ENCODE measurements at places on chromosomes 11 and 22. TPM values are rescaled to one million over a fixed set of nuclear protein-coding genes. Genes with fewer than 3 reads are reported as not detected.

Gene ZFTA
- total RNA-seq, result 6.9 TPM

Gene SLC25A18
- 11.3 TPM for total RNA-seq

DNA sequence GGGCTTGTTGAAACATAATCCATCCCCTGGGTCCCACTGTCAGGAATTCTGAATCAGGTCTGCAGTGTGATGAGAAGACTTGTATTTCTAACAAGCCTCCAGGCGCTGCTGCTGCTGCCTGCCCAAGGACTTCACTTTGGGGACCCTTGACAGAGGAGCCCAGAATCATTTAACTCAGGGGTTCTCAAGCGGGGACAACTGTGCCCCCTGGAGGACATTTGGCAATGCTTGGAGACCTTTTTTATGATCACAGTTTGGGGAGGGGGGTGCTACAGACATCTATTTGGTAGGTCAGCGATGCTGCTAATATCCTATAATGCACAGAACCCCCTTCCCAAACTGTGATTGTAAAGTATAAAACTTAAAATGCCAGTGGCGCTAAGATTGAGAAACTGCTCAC lies 312.8 kb downstream of the OPCML start:
- no peak overlapping the region for H3K27ac ChIP-seq
- H3K4me1 ChIP-seq, result no peaks in the 10 kb centered on the region
- no peak overlapping the region for H3K4me3 ChIP-seq
- H3K27me3 ChIP-seq, result peaks cover 3% of the 10 kb centered on the region
- H3K36me3 ChIP-seq, result no peaks in the 10 kb centered on the region
- DNase-seq, result no peak

DNA sequence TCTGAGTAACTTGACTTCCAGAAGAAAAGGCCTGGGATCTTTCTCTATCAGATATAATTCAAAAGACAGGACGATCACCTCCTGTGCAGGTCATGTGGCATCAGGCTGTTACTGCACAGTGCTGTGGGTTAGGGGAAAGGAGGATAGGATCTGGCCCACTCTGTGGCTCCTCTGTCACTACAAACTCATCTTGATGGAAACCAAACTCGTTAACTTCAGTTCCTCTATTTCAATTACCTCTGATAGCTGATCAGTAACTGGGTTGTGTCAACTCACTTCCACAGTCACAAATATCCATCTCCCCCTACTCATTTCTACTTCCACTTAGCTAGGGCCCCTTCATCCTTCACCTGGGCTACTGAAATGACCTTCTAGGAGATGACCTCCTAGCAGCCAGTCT lies 95.2 kb downstream of the RCN1 start:
- H3K4me1 ChIP-seq, result no peaks in the 10 kb centered on the region
- no peaks in the 10 kb centered on the region for H3K27me3 ChIP-seq
- H3K4me3 ChIP-seq, result no peak overlapping the region
- DNase-seq, result no peak
- no peaks in the 10 kb centered on the region for H3K36me3 ChIP-seq

GRCh38 chr22:46147471-46148267 lies 2.7 kb upstream of the PPARA start:
- no peak for DNase-seq
- H3K4me1 ChIP-seq, result peaks cover 39% of the 10 kb centered on the region
- H3K4me3 ChIP-seq, result no peak overlapping the region
- H3K27me3 ChIP-seq, result no peaks in the 10 kb centered on the region

DNA sequence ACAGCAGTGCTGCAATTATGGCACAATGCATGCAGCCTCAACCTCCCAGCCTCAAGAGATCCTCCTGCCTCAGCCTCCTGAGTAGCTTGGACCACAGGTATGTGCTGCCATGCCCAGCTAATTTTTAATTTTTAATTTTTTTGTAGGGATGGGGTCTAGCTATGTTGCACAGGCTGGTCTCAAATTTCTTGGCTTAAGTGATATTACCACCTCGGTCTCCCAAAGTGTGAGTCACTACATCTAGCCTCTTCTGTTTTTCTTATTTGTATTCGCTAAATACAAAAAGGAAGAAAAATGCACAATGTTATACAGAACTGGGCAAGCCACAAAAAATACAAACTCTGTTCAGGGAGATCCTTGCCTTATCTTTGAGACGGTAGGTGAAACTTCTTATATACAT lies 62.1 kb downstream of the DDI1 start:
- no peaks in the 10 kb centered on the region for H3K27me3 ChIP-seq
- no peaks in the 10 kb centered on the region for H3K36me3 ChIP-seq
- no peak overlapping the region for H3K4me3 ChIP-seq
- H3K4me1 ChIP-seq, result no peaks in the 10 kb centered on the region
- H3K27ac ChIP-seq, result no peak overlapping the region

- peaks cover 4% of the 10 kb centered on the region for H3K27me3 ChIP-seq
- no peak overlapping the region for H3K27ac ChIP-seq
- H3K36me3 ChIP-seq, result no peaks in the 10 kb centered on the region
- no peak overlapping the region for H3K4me3 ChIP-seq
- no peak for DNase-seq
These were observed 98.2 kb upstream of the ALX4 start for GRCh38 chr11:44408141-44408540.

DNA sequence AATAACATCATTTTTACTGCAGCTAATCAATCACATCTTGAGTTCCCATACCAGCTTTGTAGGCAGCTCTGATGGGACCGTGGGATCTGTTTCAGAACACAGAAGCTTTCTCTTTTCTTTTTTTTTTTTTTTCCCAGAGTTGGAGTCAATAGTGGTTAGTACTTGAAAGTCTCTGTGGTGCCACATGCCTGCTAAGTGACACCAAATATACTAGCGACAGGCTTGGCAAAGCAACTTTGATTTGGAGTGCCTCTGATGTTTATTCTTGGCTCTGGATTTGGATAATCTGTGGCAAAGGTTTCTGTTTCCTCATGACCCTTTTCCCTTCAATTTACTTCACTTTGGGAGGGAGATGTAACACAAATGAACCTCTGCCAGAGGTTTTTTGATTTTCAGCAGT lies 681.4 kb upstream of the TENM4 start:
- peaks cover 2% of the 10 kb centered on the region for H3K4me1 ChIP-seq
- H3K4me3 ChIP-seq, result no peak overlapping the region
- no peak for DNase-seq
- no peaks in the 10 kb centered on the region for H3K27me3 ChIP-seq
- no peaks in the 10 kb centered on the region for H3K36me3 ChIP-seq

- no peaks in the 10 kb centered on the region for H3K36me3 ChIP-seq
- H3K27me3 ChIP-seq, result no peaks in the 10 kb centered on the region
- H3K27ac ChIP-seq, result no peak overlapping the region
- H3K4me1 ChIP-seq, result no peaks in the 10 kb centered on the region
- H3K4me3 ChIP-seq, result no peak overlapping the region
These were observed 30.4 kb downstream of the CYTH4 start for GRCh38 chr22:37312549-37313183.

Measured in gastrocnemius medialis (tissue), 4 donors.